ENCODE measurements at places on chromosomes 13 and 19. TPM values are rescaled to one million over a fixed set of nuclear protein-coding genes. Genes with fewer than 3 reads are reported as not detected.

NDUFA3 gene
- total RNA-seq = 117 TPM

CILP2 gene
- total RNA-seq = 0.20 TPM

PLPP2 gene
- total RNA-seq = 15.3 TPM

BRSK1 gene
- total RNA-seq = 14.2 TPM

LILRB2 gene
- total RNA-seq = not detected

KIR3DL1 gene
- total RNA-seq = not detected

ODAD3 gene
- 0.77 TPM for total RNA-seq

KRTDAP gene
- not detected for total RNA-seq

HIPK4 gene
- 0.07 TPM for total RNA-seq

POU2F2 gene
- total RNA-seq = 10.7 TPM

DNA sequence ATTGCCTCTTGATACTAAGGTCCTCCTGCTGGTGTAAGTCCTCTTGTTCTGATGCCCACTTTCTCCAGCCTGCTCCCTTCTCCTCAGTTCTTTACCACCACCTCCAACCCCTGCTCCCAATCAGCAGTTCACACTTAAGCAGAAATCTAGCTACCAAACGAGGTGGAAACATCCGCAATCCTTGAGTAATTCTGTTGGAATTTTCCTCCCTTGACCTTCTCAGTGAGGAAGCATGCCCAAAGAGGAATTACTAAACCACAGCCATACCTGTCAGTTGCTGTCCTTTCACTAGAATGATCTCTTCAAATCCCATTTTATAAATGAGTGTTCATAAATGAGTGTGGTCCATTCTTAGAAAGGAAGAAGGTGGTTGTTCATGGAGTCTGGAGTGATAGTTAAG is 289.9 kb downstream of the DACH1 start:
- H3K36me3 ChIP-seq = no peaks in the 10 kb centered on the region
- no peaks in the 10 kb centered on the region for H3K27me3 ChIP-seq
- no peaks in the 10 kb centered on the region for H3K4me1 ChIP-seq
- DNase-seq = no peak
- H3K27ac ChIP-seq = no peak overlapping the region
- no peak overlapping the region for H3K4me3 ChIP-seq

- no peak overlapping the region for H3K27ac ChIP-seq
- H3K27me3 ChIP-seq = peaks cover 12% of the 10 kb centered on the region
These were observed 25.8 kb downstream of the LACC1 start for GRCh38 chr13:43905435-43906031.

GRCh38 chr13:29845440-29846056 is 4.9 kb downstream of the UBL3 start:
- H3K36me3 ChIP-seq = peaks cover 20% of the 10 kb centered on the region
- peak overlapping the region; percentile 95 for H3K4me3 ChIP-seq
- peaks cover 4% of the 10 kb centered on the region for H3K27me3 ChIP-seq
- H3K27ac ChIP-seq = peak overlapping the region; percentile 29
- DNase-seq = no peak

DNA sequence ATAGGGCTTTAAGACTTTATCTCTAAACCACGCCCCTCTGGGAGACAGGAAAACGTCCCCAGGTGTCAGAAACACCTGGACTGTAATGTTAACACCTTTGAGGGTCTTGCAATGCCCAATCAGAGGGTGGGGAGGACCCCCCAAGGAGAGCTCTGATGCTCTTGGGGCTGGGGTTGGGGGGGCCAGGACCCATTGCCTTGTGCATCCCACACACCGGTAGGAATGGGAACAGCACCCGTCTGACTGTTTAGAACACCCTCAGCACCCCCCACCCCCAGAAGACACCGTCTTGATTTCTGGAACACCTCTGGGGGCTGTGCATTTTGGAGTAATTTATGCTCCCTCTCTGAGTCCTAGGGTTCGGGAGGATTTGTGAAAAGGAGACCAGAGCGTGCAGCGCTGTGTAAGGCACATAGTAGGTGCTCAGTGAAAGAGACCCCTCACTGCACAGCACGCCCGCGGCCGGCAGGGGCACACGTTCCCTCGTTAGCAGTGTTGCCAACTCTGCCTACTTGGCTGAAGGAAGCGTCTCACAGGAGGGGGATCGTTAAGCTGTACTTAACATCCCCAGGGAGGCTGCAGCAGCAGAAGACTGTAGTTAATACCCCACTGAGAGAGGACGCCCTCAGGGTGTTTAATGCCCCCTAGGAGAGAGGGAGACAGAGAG is 2.8 kb upstream of the ERFL start:
- no peaks in the 10 kb centered on the region for H3K36me3 ChIP-seq
- H3K27ac ChIP-seq = no peak overlapping the region
- DNase-seq = no peak
- H3K4me3 ChIP-seq = no peak overlapping the region
- peaks cover 27% of the 10 kb centered on the region for H3K4me1 ChIP-seq
- H3K27me3 ChIP-seq = peaks cover 50% of the 10 kb centered on the region

DNA sequence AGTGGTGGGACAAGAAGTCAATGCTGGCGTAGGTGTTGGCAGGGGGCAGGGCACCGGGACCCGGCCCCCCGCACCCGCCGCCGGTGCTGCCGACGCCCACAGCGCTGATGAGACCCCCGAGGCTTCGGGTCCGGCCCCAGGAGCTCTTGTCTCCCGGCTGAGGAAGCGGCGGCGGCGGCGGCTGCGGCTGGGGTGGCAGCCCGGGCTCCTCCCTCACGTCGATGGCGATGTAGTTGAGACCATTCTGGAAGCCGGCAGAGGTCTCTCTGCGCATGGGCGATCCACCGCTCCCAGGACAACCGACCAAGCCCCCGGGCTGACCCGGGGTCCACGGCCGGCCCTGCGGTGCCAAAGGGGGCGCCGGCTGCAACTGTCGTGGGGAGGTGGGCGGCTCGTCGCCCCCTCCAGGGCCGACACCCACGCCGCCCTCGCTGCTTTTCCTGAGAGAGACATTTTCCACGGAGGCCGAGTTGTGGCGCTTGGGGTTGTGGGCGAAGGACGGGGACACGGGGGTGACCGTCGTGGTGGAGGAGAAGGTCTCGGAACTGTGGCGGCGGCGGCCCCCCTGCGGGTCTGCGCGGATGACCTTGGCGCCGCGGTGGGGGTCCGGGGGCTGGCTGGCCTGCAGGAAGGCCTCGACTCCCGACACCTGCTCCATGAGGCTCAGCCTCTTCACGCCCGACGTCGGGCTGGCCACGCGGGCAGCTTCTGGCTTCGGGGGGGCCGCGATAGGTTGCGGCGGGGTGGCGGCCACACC is 4.1 kb downstream of the IRS2 start:
- peaks cover 46% of the 10 kb centered on the region for H3K4me1 ChIP-seq
- no peaks in the 10 kb centered on the region for H3K27me3 ChIP-seq
- no peak overlapping the region for H3K27ac ChIP-seq
- no peaks in the 10 kb centered on the region for H3K36me3 ChIP-seq
- no peak for DNase-seq

DNA sequence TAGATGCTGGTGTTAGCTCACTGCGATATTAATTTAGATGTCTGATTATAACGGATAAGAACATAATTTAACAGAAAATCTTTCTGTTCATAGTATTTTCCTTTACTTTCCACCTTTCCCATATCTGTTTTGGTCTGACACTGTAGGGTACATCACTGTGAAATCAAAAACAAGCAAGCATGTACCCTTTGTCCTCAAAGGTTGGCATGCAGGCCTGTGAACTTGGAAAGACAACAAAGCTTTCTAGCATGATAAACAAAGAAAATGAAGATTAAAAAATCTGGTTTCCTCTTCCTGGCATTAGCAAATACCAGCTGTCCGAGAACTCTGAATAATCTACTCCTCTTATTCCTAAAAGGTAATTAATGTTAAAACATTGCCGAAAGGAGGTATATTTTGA is 31.6 kb downstream of the THSD1 start:
- peaks cover 36% of the 10 kb centered on the region for H3K4me1 ChIP-seq
- H3K36me3 ChIP-seq = no peaks in the 10 kb centered on the region
- no peak overlapping the region for H3K4me3 ChIP-seq
- H3K27me3 ChIP-seq = no peaks in the 10 kb centered on the region
- no peak overlapping the region for H3K27ac ChIP-seq
- DNase-seq = no peak

- H3K27ac ChIP-seq = peak overlapping the region; percentile 56
- no peak for DNase-seq
- H3K36me3 ChIP-seq = peaks cover 4% of the 10 kb centered on the region
- H3K4me1 ChIP-seq = peaks cover 19% of the 10 kb centered on the region
- H3K4me3 ChIP-seq = no peak overlapping the region
These were observed 12.4 kb downstream of the NOSIP start for GRCh38 chr19:49567861-49568441.

DNA sequence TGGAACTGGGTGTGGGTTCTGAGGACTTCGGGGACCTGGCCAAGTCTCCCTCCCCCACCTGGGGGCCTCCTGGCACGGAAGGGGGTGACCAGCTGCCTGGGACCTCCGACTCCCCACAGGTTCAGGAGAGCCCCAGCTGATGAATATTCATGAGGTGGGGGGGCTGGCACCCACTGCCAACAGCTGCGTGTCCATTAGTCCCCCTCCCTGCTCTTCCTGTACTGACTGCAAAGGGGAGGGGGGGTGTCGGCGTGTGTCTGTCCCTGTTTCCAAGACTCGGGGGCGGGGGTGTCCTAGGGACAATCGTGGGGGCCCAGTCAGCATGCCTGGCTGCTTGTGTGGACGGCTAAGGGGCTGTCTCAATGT is 10.6 kb upstream of the NFIX start:
- no peak overlapping the region for H3K27ac ChIP-seq
- DNase-seq = no peak
- H3K27me3 ChIP-seq = no peaks in the 10 kb centered on the region
- peaks cover 8% of the 10 kb centered on the region for H3K4me1 ChIP-seq
- H3K4me3 ChIP-seq = no peak overlapping the region

GRCh38 chr13:26992951-26993719 is 178.5 kb downstream of the USP12 start:
- peaks cover 12% of the 10 kb centered on the region for H3K4me1 ChIP-seq
- H3K27me3 ChIP-seq = peaks cover 18% of the 10 kb centered on the region
- H3K27ac ChIP-seq = no peak overlapping the region

GRCh38 chr19:11239377-11240000 is at the start of gene ANGPTL8:
ANGPTL8 (plus strand) TSS chr19:11239619; CDS start chr19:11239638, 19 bp downstream.
- no peaks in the 10 kb centered on the region for H3K27me3 ChIP-seq
- H3K4me3 ChIP-seq = no peak within 1 kb of the TSS
- no peak for DNase-seq
- H3K4me1 ChIP-seq = peaks cover 4% of the 10 kb centered on the region

- H3K27me3 ChIP-seq = peaks cover 1% of the 10 kb centered on the region
- no peaks in the 10 kb centered on the region for H3K36me3 ChIP-seq
- H3K27ac ChIP-seq = no peak overlapping the region
- no peak overlapping the region for H3K4me3 ChIP-seq
- H3K4me1 ChIP-seq = peaks cover 7% of the 10 kb centered on the region
These were observed 333.1 kb downstream of the GPC6 start for GRCh38 chr13:93559718-93560117.

- no peak for DNase-seq
- no peak overlapping the region for H3K27ac ChIP-seq
- H3K4me1 ChIP-seq = peaks cover 61% of the 10 kb centered on the region
- H3K27me3 ChIP-seq = peaks cover 24% of the 10 kb centered on the region
These were observed 88.1 kb downstream of the SLC7A1 start for GRCh38 chr13:29507356-29507755.

DNA sequence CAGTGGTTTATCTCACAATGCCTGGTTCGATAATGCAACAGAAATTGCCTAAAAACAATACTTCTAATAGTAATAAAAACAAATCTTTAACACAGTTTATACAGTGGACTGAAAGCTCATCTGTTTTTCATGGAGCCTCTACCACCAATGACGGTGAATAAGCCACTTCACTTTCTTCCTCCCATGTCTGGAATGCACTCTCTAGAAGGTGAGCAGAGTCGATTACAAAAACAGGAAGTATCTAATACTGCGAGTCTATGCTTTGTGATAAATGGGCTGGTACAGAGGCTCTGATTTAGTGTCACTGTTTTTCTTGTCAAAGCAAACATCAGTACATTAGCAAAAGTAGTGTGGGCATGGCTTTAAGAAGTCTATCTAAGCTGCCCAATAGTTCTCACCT is 1348.6 kb upstream of the SLC10A2 start:
- no peaks in the 10 kb centered on the region for H3K27me3 ChIP-seq
- no peak for DNase-seq
- no peaks in the 10 kb centered on the region for H3K4me1 ChIP-seq
- H3K36me3 ChIP-seq = no peaks in the 10 kb centered on the region

GRCh38 chr19:46372901-46373490 is 26.1 kb downstream of the PPP5C start:
- no peaks in the 10 kb centered on the region for H3K27me3 ChIP-seq
- H3K36me3 ChIP-seq = peaks cover 18% of the 10 kb centered on the region
- no peak overlapping the region for H3K4me3 ChIP-seq
- H3K27ac ChIP-seq = peak overlapping the region; percentile 85
- DNase-seq = no peak

DNA sequence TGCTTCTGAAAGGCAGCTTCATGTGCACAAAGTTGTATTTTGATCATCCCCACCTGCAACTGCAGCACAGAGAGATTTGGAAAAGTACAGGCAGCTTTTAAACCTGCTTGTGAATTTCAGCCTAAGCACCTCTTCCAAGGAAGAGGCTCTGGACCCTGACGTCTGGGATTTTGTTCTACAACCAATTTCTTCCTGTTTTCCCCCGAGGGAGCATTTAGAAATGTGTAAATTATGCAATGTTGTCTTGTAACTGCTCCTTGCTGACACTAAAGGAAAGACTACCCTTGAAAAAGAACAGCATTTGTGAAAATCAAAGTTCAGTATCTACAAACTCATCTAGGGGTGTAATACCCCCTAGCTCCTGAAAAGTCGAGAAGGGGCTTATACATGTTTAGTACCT is 15.4 kb downstream of the MED26 start:
- no peak for DNase-seq
- H3K27me3 ChIP-seq = no peaks in the 10 kb centered on the region
- H3K4me3 ChIP-seq = no peak overlapping the region
- no peaks in the 10 kb centered on the region for H3K36me3 ChIP-seq
- H3K4me1 ChIP-seq = peaks cover 65% of the 10 kb centered on the region

GRCh38 chr13:31213651-31214289 is 14.0 kb downstream of the B3GLCT start:
- H3K27me3 ChIP-seq = no peaks in the 10 kb centered on the region
- H3K36me3 ChIP-seq = peaks cover 7% of the 10 kb centered on the region
- peak; percentile 7 for DNase-seq
- H3K4me1 ChIP-seq = peaks cover 24% of the 10 kb centered on the region
- peak overlapping the region; percentile 57 for H3K27ac ChIP-seq
- H3K4me3 ChIP-seq = no peak overlapping the region

DNA sequence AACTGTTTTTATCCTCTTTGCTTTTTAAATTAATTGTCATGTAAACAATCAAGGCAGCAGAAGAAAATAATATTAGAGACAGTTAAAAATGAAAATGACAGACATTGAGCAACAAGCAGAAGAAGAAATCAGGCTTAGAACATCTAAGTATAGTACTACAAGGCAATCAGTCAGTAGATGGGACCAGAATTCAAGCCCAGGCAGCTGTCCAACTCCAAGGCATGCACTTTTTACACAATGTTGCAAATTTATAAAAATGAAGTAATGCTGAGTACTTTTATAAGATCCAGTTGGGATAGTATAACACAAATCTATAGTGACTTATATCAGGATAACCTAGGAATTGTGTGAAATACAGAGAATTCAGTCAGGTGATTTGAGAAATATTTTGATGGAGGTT is 2815.8 kb downstream of the PCDH9 start:
- DNase-seq = no peak
- H3K36me3 ChIP-seq = no peaks in the 10 kb centered on the region
- H3K4me1 ChIP-seq = no peaks in the 10 kb centered on the region
- H3K27ac ChIP-seq = no peak overlapping the region

Measured in HFFc6 (cell line).